NCI-H2029 treated with DMSO at 0.1 percent for 48 hours (cell line): ENCODE measurements at places on chromosomes 11 and 22.
A peak's percentile ranks its signal among the peaks of the same experiment; 100 is the strongest.

DNA sequence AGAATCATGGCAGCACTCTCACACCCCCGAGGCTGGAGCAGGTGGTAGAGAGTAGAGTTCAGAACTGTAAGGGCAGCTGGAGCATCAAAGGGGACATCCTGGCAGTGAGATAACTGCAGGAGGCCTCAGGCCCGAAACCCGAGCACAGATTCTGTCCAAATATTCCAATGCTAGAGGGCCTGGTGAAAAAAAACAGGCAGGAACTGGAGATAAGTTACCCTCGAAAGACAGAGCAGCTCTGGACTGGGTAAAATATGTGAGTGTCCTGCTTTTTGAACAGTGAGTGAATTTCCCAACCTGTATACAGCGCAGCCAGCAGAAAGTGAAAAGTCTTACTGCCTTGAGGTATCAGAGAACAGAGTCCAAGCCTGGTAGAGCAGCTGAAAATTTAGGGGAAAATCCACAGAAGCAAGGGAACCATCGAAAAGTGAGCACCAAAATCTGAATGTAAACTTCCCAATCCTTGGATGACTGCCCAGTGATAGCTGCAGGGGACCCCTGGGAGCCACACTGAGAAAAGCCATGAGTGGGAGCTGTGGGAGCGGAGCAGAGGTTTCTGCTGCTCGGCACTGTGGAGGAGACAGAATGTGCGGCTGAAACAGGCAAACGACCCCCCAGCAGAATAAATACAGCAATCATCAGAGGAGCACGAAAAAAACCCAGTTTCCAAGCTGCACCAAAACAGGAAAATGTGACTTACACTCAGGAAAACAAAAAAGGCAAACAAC, 50.6 kb downstream of the WNT11 start:
- no peak for DNase-seq

- peak; percentile 58 for DNase-seq
Observed at GRCh38 chr11:9861860-9862725, 198.2 kb downstream of the SWAP70 start.

- DNase-seq: peak; percentile 14
Observed at GRCh38 chr11:122977470-122978298, 4.0 kb downstream of the BSX start.

DNA sequence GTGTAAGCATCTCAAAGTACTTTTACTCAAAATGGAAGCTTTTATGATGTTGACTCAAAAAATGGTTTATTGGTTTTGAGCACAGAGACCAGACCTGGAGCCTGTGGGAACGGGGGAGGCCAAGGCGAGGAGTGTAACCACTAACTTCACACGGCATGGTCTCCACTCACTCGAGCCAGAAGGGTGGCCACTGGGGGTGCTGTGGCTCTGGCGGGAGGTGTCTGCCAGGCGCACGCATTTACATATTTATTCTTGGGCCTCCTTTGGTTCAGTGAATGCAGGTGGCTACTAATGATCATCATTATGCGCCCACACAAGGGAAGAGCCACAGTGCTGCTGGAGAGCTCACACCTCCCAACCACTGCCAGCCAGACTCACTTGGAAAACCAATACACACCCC, 64.6 kb downstream of the FLRT1 start:
- no peak for DNase-seq

DNA sequence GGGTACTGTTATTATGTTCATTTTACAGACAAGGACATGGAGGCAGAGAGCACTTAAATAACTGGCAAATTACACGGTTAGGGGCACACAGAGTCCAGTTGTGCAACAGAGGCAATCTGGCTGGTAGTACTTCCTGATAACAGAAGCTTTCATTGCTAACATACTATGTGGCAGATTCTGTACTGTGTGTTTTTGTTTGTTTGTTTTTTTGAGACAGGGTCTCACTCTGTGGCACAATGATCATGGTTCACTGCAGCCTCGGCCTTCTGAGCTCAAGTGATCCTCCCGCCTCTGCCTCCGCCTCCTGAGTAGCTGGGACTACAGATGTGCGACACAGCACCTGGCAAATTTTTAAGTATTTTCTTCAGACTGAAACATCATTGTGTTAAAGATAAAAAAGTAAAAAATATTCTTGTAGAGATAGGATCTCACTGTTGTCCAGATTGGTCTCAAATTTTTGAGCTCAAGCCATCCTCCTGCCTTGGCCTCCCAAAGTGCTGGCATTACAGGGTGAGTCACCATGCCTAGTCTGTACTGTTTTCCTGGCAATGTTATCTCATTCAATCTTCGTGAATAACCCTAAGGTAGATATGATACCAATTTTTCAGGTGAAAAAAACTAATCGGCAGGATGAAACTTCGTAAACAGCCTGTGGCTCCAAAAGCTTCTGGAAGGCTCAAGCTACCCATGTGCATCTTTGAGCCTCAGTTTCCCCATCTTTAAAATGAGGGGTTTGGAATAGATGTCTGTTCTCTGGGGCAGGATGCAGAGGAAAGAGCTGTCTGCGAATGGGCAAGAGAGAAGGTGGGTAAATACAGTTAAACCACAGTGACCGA, 921 bp upstream of the NUCB2 start:
- DNase-seq: no peak

- DNase-seq: no peak
Observed at GRCh38 chr11:77345621-77346020, 44.1 kb upstream of the GDPD4 start.

GRCh38 chr11:69305885-69306540, 12.1 kb downstream of the MYEOV start:
- no peak for DNase-seq

DNA sequence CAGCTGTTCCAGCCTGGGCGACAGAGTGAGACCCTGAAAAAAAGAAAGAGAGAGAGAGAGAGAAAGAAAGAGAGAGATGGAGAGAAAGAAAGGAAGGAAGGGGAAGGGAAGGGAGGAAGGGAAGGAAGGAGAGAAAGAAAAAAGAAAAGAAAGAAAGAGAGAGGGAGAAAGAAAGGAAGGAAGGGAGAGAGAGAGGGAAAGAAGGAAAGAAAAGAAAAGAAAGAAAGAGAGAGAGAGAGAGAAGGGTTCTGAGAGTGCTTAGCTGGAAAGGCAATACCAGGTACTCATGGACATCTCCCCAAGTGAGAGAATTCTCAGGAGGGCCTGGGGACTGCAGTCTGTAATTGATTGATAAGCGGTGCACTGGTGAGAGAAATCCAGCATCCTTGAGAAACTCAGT, 12.8 kb upstream of the PRAME start:
- DNase-seq: no peak
